ENCODE measurements at places on chromosomes 6 and 20. TPM values are rescaled to one million over a fixed set of nuclear protein-coding genes. Genes with fewer than 3 reads are reported as not detected.

ARMC2 gene
- total RNA-seq = 12.1 TPM

TMEM217 gene
- 1.8 TPM for total RNA-seq

SLC22A3 gene
- total RNA-seq = 33.7 TPM

GRCh38 chr6:30720738-30721197, 616 bp downstream of the TUBB start:
- H3K27ac ChIP-seq = peak overlapping the region; percentile 94
- H3K4me1 ChIP-seq = peaks cover 2% of the 10 kb centered on the region
- peak overlapping the region; percentile 89 for H3K4me3 ChIP-seq
- peak; percentile 83 for DNase-seq
- no peaks in the 10 kb centered on the region for H3K36me3 ChIP-seq
- no peaks in the 10 kb centered on the region for H3K27me3 ChIP-seq

DNA sequence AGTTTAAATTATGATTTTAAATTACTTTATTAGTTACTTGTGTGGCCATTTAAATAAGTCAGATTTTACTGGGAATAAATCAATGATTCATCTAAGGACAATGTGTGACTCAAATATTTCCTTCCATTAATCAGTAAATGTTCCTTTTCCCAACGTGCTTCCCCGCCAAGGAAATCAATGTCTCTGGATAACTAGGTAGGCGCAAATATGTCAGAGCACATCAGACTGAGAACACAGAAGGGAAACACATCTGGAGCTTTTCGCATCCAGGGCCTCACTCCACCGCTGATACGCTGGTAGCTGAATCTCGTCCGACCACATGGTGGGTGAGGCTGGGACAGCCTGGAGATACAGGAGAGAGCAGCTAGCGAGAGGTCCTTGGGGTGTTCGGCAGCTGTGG, 56.4 kb upstream of the RPS6KA2 start:
- no peaks in the 10 kb centered on the region for H3K27me3 ChIP-seq
- H3K36me3 ChIP-seq = no peaks in the 10 kb centered on the region
- H3K4me1 ChIP-seq = no peaks in the 10 kb centered on the region
- no peak for DNase-seq
- H3K4me3 ChIP-seq = no peak overlapping the region
- no peak overlapping the region for H3K27ac ChIP-seq

DNA sequence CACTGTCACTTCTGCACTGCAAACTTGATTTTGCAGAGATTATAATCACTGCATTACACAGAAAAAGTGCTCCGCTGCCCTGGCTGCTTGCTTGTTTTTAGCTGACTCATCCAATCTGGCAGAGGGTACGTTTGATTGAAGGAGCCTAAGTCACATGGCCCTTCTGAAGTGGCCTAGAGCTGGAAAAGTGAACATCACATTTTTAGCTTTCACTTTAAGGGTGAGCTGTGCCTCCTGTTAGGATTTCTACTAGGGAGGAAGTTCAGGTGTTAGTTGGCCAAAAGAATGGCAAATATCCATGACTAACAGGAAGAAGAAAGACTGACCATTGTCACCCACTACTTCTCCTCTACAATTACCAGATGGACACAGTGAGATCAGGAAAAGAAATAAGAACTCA, 889.1 kb upstream of the MAP3K7 start:
- no peak overlapping the region for H3K27ac ChIP-seq
- no peaks in the 10 kb centered on the region for H3K27me3 ChIP-seq
- DNase-seq = no peak
- H3K4me3 ChIP-seq = no peak overlapping the region
- no peaks in the 10 kb centered on the region for H3K4me1 ChIP-seq
- no peaks in the 10 kb centered on the region for H3K36me3 ChIP-seq

- H3K27me3 ChIP-seq = no peaks in the 10 kb centered on the region
- H3K27ac ChIP-seq = no peak overlapping the region
- H3K36me3 ChIP-seq = no peaks in the 10 kb centered on the region
- DNase-seq = peak; percentile 53
- no peaks in the 10 kb centered on the region for H3K4me1 ChIP-seq
Observed at GRCh38 chr20:41738604-41739206, 120.5 kb upstream of the CHD6 start.

GRCh38 chr20:24181151-24181550, 192.6 kb upstream of the GGTLC1 start:
- no peaks in the 10 kb centered on the region for H3K4me1 ChIP-seq
- H3K4me3 ChIP-seq = no peak overlapping the region
- no peak for DNase-seq
- no peak overlapping the region for H3K27ac ChIP-seq
- no peaks in the 10 kb centered on the region for H3K27me3 ChIP-seq
- no peaks in the 10 kb centered on the region for H3K36me3 ChIP-seq

DNA sequence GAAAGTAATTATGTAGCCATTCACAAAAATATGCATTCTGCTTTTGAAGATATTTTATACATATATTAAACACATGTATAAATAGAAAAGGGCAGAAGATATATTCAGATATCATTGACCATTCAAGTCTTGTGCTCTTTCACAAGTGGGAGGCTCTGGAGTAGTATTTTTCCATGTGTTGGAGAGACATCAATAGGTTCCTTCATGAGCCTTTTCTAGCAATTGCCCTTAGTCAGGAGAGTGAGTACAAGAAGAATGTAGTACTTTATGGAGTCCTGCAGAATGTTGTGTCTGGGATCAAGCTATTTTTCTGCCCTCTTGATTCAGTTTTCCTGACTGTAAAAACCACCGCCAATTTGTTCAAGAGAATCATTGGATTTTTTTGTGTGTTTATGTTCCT, 117.9 kb downstream of the LRRC1 start:
- H3K4me3 ChIP-seq = no peak overlapping the region
- no peaks in the 10 kb centered on the region for H3K36me3 ChIP-seq
- no peaks in the 10 kb centered on the region for H3K27me3 ChIP-seq
- peaks cover 4% of the 10 kb centered on the region for H3K4me1 ChIP-seq
- no peak for DNase-seq

GRCh38 chr6:149212892-149213801, 104.4 kb upstream of the TAB2 start:
- DNase-seq = no peak
- H3K4me1 ChIP-seq = peaks cover 3% of the 10 kb centered on the region
- no peaks in the 10 kb centered on the region for H3K36me3 ChIP-seq
- H3K27ac ChIP-seq = peak overlapping the region; percentile 40
- no peaks in the 10 kb centered on the region for H3K27me3 ChIP-seq

DNA sequence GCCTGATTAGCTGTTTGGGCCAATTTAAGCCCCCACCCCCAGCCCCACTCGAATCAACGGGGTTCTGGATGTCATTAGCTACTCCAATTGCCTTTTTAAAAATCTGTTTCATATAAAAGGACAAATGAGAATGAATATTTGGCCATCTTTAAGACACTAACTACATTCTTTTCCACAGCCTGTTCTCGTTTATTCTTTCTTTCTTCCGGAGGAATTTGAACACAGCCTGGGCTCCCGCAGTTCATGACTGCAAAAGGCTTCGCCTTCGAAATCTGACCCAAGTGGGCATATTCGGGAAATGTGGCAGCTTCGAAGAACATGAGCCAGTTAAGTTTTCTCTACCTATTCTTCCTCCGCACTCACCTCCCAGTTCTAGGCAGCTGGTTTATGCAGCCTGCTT, 49.4 kb upstream of the NFATC2 start:
- no peaks in the 10 kb centered on the region for H3K27me3 ChIP-seq
- DNase-seq = no peak
- H3K36me3 ChIP-seq = no peaks in the 10 kb centered on the region
- H3K27ac ChIP-seq = no peak overlapping the region
- peaks cover 2% of the 10 kb centered on the region for H3K4me1 ChIP-seq
- H3K4me3 ChIP-seq = no peak overlapping the region

- no peak for DNase-seq
- H3K27ac ChIP-seq = no peak overlapping the region
- no peaks in the 10 kb centered on the region for H3K27me3 ChIP-seq
- no peak overlapping the region for H3K4me3 ChIP-seq
- no peaks in the 10 kb centered on the region for H3K4me1 ChIP-seq
- no peaks in the 10 kb centered on the region for H3K36me3 ChIP-seq
Observed at GRCh38 chr20:47031004-47031403, 136.4 kb downstream of the EYA2 start.

DNA sequence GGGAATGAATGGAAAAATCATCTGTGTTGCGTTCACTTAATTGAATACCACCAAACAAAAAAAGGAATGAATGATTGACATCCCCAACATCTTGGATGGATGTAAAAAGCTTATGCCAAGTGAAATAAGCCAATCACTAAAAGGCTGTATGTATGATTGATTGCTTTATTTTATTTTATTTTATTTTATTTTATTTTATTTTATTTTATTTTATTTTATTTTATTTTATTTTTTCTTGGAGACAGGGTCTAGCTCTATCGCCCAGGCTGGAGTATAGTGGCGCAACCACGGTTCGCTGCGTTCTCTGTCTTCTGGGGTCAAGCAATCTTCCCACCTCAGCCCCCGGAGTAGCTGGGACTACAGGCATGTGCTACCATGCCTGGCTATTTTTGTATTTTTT, 263.3 kb downstream of the CDKAL1 start:
- no peaks in the 10 kb centered on the region for H3K36me3 ChIP-seq
- H3K27me3 ChIP-seq = no peaks in the 10 kb centered on the region
- no peak overlapping the region for H3K27ac ChIP-seq
- DNase-seq = no peak

DNA sequence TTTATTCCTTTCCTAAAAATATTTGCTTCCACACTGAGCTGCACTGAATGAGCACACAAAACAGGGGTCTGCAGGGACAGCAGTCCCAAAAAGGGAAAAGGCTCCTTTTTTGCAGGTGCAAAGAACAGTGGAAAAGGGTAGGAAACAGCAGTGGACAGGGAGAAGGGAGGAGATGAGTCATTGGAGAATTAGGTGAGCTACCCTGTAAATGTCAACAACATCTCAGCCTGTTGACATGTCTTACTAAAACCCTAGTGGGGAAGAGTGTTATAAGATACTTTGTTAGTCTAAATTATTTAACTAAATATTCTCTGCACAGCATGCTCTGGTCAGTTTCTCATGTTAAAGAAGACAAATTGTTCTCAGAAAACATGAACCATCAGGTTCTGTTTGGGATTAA, 151.5 kb upstream of the FBXL4 start:
- H3K27ac ChIP-seq = no peak overlapping the region
- no peaks in the 10 kb centered on the region for H3K27me3 ChIP-seq
- H3K36me3 ChIP-seq = no peaks in the 10 kb centered on the region
- H3K4me1 ChIP-seq = no peaks in the 10 kb centered on the region
- no peak for DNase-seq

- H3K27me3 ChIP-seq = no peaks in the 10 kb centered on the region
- peak; percentile 5 for DNase-seq
- no peaks in the 10 kb centered on the region for H3K36me3 ChIP-seq
- H3K27ac ChIP-seq = no peak overlapping the region
- no peak overlapping the region for H3K4me3 ChIP-seq
Observed at GRCh38 chr20:41179961-41180360, 42.6 kb downstream of the PLCG1 start.

Data from ovary (tissue), 10 donors.